ENCODE measurements at places on chromosomes 7 and 10. TPM values are rescaled to one million over a fixed set of nuclear protein-coding genes. Genes with fewer than 3 reads are reported as not detected.

DNA sequence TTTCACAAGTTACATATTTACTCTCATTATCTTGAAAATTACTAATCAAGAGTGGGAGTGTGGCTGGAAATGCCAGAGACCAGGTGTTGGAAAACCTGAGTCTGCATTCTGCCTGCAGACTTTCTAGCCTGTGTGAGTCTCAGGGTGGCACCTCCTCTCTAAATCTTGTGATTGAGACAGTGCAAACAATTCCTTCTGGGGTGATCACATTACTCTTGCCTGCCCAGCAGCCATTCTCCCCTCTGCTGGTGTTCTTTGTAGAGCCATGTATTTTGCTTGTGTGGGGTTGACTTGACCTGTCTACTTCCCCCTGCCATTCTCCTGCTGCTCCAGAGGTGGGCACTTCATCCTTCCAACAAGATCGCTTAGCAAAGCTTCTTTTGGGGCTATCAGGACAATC, 101.1 kb downstream of the RAPGEF5 start:
- peaks cover 35% of the 10 kb centered on the region for H3K4me1 ChIP-seq
- no peaks in the 10 kb centered on the region for H3K36me3 ChIP-seq
- peak; percentile 18 for DNase-seq

DNA sequence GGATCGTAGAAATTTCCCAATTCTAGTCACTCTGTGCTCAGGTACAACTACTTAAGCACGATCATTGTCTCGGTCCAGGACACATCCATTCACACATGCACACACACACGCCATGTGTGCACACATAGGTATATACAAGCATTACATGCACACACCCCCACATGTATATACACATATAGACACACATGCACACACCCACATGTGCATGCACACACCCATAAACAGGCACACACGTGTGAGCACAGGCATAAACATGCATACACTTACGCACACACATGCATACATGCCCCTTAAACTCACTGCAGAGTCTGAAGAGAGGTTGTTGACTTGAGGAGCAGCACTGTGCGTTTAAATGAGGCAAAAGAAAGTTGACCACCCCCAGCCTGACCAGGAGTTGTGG, 32.5 kb upstream of the INSIG1 start:
- H3K36me3 ChIP-seq: no peaks in the 10 kb centered on the region
- DNase-seq: no peak
- H3K4me3 ChIP-seq: no peak overlapping the region
- H3K27me3 ChIP-seq: no peaks in the 10 kb centered on the region
- no peak overlapping the region for H3K27ac ChIP-seq

- no peaks in the 10 kb centered on the region for H3K4me1 ChIP-seq
- no peak for DNase-seq
- no peak overlapping the region for H3K27ac ChIP-seq
- H3K4me3 ChIP-seq: no peak overlapping the region
- no peaks in the 10 kb centered on the region for H3K27me3 ChIP-seq
Observed at GRCh38 chr7:97078023-97078969, 39.2 kb upstream of the SDHAF3 start.

Gene C10orf120
- not detected for total RNA-seq

Gene ANKRD30A
- total RNA-seq: not detected
